ENCODE measurements at places on chromosomes 7 and 10.
A peak's percentile ranks its signal among the peaks of the same experiment; 100 is the strongest.

DNA sequence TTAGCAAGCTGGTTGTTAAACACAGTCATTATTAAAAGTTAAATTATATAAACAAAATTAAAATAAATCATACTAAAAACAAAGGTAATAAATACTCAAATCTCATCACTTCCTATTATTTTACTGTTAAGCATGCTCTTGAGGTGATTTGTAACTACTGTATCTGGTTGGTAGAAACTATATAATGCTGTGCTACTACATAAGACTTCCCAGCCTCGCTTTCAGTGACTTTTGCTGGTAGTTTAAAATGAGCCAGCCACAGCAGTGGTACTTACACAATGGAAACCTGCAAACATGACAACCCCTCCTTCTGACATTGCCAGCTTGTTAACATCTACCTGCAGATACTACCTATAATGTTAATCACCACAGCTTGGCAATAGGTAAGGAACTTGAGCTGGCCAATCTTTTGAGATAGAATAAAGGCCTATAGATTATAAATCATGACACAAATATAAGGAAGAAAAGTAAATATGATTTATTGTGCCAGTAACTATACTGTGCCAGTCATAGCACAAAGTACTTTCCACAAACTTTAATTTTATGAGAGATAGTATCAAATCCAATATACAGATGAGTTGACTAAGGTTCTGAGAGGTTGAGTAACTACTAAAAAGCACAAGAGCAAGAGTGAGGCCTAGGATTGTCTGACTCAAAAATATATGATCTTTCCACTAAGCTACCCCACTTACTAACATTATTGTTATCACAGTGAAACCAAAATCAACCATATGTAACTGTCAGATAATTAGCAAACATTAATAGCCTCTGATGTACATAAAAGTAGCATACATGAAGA lies 181.1 kb upstream of the ASAH2 start:
- DNase-seq, result no peak

DNA sequence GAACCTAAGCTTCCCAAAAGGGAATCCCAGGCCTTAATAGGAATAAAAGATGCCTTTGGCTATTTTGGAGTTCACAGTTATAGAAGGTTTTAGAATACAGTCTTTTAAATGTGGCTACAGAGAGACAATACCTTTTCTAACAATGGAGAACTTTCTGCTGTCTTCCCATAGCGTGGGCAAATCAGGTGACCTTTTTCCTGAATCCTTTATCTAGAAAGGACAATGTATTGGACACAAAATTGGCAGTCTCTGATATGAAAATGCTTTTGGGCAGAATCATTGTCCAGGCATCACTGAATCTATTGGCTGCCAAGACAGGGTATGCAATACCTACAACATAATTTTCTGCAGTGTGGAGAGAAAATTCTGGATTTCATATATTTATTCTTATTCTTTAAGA lies 7.8 kb upstream of the ABLIM1 start:
- no peak for DNase-seq

DNA sequence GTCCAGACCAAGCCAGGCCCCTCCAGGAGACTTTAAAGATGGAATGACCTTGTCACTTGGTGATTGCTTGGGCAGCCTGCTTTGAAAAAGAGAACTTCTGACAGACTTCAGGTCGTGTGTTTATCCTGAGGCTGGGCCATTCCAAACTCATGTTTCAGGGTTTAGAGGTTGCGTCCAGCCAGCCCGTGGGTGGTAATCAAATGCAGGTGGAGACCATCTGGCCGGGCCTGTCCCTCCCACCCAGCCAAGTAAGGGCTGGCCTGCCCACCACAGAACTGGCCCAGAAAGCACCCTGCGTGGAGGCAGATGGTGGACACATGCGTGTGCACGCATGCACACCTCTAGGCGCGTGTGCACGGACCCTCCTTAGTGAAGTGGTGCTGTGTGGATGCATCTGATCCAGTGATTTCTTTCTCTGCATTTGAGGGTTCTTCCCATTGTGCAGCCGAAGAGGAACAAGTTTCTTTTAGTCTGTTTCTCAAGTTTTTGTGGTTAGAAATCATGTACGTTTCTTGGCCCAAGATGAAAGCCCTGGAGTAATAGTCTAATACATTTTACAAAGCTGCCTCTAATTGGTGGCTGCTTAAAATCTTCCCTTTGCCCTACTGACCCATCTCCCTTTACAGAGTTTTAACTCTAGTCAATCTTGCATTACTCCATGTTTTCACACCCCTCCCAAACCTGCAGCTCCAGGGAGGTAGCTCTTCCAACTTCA lies 43.0 kb downstream of the SUFU start:
- DNase-seq, result no peak

- DNase-seq, result no peak
Observed at GRCh38 chr10:48653944-48654698, 30.6 kb upstream of the WDFY4 start.

- DNase-seq, result no peak
Observed at GRCh38 chr7:137890449-137890921, 43.7 kb upstream of the DGKI start.

GRCh38 chr10:110601581-110601980 lies 34.1 kb downstream of the SMC3 start:
- no peak for DNase-seq

- DNase-seq, result no peak
Observed at GRCh38 chr10:51074238-51075028, at the start of gene PRKG1. Gene PRKG1 (plus strand): TSS chr10:51074487.

- no peak for DNase-seq
Observed at GRCh38 chr10:133445268-133445732, 8.4 kb upstream of the SCART1 start.

GRCh38 chr10:5466451-5467206 lies 32.7 kb downstream of the CALML5 start:
- no peak for DNase-seq

- no peak for DNase-seq
Observed at GRCh38 chr10:28014651-28015050, 15.8 kb upstream of the ODAD2 start.

DNA sequence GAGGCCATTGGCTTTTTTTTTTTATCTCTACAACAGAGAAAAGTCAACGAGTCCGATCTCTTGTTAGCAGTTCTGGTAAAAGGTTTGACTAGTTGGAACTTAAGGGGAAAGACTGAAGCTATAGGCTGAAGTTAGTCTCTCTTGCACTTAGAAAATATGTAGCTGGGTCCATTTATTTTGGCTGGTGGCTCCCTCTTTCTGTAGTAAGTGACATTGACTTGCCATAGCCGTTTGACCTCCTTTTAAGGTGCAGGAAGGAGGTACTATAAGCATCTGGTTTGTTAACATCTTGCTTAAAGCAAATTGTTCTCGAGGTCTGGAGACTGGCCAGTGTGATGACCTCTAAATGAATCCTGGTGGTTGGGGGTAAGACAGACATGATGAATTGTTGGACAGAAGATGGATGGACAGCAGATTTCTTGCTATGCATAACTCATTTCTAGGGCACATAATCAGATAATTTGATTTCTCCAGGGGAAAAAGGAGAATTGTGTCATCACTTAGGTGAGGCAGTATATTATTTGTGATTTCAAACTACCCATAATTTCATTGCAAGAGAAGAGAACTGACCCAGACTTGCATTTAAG lies 356.3 kb upstream of the GALNT17 start:
- DNase-seq, result peak; percentile 53

GRCh38 chr7:47649919-47650318 lies 68.0 kb upstream of the TNS3 start:
- DNase-seq, result no peak

DNA sequence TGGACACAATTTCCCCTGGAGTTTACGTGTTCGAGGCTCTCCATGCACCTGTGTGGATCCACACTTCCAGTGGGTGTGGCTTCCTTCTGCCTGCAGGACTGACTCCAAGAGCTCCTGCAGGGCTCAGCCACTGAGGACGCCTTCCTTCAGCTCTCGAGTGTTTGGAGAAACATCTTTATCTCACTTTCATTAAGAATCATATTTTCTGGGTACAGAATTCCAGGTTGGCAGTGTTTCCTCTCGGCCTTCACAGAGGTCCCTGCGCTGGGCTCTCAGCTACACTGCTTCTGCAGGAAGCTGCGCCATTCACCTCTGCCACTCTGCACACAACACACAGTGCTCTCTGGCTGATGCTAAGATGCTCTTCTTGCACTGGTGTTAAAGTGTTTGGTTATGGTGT lies 69.9 kb upstream of the NKX6-2 start:
- DNase-seq, result no peak

Data from NAMALWA (cell line).